ENCODE measurements at places on chromosomes 1 and 21. TPM values are rescaled to one million over a fixed set of nuclear protein-coding genes. Genes with fewer than 3 reads are reported as not detected.

DNA sequence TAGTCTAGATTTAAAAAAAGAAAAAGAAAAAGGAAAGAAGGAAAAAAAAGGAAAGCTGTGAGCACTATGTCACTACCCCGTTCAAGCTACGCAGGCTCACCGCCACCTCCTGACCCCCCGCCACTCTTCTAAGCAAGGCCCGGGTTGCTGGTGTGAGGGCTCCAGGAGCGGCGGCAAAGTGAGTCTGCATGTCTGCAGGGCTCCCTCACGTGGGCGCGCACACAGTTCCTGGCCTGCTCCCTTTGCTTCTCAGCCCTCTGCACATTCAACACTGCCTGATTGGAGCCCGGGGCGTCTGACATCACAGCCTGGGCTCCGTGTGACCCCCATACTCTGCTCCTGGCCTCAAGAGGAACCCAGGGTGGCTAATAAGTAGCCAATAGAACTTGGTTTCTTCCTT is 81.4 kb upstream of the TLR5 start:
- no peak for DNase-seq

Gene SPTA1
- not detected for total RNA-seq

- no peak for DNase-seq
Observed at GRCh38 chr1:247156787-247157232, 15.0 kb downstream of the ZNF124 start.

DNA sequence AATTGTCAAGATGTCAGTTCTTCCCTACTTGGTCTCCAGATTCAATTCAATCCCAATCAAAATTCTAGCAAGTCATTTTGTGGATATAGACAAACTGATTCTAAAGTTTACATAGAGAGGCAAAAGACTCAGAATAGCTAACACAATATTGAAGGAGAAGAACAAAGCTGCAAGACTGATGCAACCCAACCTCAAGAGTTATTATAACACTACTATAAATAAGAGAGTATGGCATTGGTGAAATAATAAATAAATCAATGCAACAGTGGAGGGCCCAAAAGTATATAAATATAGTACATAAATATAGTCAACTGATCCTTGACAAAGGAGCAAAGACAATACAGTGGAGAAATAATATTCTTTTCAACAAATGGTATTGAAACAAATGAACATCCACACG is 49.7 kb downstream of the PRPF38A start:
- no peak for DNase-seq
